ENCODE measurements at places on chromosomes 7 and 10.

DNA sequence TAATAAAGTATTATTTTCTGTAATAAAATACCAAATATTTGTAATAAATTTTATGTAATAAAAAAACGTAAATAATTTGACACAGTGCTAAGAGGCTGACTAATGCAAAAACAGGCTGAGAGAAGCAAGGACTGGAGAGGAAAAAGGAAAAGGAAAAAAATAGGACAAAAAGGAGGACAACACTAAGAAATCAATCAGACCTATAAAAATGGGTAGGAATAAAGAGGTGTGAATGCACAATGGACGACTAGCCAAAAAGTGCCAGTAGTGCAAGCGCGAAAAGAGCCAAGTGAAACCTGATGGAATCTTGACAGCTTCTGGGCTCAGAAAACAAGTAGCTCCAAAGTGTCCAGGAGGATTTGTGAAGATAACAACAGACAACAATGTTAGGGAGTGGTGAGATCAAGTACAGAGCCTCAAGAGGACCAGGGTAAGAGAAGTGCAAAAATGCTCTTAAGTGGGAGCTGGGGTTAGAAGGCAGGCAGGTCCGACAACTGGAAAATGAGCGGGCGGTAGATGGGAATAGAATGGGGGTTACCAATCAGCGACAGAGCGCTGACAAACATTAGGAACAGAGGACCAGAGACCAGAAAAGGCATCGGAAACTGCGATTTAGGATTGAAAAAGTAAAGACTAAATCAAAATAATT is 1.2 kb downstream of the BRAF start:
- DNase-seq = peak; percentile 53

DNA sequence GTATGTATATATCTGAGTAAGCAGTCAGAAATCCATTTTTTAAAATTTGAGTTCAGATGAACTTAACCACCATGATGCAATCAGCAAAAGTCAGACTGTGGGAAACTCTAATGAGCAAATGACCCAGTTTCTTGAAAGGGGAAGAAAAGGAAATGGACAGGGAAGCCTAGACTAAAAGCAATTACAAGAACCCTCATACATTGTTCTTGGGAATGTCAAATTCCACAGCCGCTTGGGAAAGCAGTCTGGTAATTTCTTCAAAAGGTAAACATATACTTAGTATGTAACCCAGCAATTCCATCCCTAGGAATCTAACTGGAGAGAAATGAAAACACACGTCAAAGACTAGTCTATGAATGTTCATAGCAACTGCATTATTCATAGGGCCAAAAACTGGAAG is 16.4 kb upstream of the FOXK1 start:
- DNase-seq = no peak

- DNase-seq = no peak
Measured at GRCh38 chr10:24457661-24458318, 248.9 kb downstream of the KIAA1217 start.

DNA sequence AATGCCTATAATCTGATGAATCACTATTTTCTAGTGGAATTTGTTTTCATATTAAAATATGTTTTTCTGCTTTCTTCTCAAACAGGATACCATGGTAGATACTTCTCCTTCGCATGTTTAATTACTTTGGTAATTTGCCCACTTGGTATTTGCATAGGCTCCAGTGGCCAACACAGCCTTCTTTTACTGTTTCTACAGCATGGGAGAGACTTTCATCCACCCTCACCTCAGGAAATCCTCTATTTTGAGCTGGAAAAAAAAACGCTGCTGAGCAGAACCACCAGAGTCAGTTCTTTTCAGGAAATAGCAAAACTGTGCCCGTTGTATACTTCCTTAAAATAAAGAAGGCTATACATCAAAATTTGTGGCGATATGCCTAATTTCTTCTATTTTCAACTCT is 213.3 kb downstream of the MDFIC start:
- DNase-seq = no peak

DNA sequence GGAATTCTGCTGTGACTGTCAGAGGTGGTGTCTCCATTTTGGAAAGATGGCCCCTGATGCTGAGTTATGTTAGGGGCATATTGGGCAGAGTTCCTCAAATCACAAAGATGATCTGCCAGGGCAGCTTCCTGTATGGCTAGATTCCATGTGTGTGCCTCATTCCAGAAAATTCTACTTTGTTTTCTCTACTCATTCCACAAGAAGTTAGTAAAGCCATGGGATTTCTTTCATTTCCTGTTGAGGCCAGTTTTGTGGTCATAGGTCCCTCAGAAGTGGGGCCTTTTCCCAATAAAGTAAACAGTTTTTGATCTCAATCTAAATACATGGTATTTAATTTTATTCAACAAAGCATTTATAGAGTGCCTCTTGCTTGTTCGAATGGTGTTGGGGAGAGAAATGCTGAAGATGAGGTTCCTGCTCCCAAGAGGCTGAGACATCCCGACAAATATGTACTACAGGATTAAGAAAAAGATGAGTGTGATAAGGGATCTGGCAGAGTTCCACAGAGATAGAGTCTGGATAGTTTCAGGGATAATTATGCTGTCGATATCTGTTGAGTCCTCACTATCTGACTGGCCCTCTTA is 33.0 kb downstream of the MINDY4 start:
- no peak for DNase-seq

DNA sequence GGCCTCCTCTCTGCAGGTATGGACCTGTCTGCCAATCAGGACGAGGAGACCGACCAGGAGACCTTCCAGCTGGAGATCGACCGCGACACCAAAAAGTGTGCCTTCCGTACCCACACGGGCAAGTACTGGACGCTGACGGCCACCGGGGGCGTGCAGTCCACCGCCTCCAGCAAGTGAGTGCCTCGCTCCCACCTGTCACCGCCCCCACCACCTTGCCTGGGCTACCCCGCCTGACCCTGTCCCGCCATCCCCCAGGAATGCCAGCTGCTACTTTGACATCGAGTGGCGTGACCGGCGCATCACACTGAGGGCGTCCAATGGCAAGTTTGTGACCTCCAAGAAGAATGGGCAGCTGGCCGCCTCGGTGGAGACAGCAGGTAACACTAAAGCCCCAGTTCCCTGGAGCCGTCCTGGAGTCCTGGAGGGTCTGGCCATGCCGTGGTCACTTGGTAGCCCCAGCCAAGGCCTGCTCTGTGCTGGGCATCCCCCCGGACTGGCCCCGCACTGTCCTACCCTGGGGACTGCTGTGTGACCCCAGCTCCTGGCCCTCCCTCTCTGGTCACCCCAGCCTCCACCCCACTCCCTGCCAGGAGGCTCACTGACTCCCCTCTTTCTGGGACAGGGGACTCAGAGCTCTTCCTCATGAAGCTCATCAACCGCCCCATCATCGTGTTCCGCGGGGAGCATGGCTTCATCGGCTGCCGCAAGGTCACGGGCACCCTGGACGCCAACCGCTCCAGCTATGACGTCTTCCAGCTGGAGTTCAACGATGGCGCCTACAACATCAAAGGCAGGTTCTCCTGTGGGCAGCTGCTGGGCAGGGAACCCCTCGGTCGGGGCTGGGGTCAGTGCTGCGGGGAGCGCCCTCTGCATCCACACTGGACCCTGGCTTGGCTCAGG is 178.0 kb downstream of the RNF216 start:
- no peak for DNase-seq

- DNase-seq = no peak
Measured at GRCh38 chr7:95238252-95238943, 85.9 kb downstream of the PON1 start.

DNA sequence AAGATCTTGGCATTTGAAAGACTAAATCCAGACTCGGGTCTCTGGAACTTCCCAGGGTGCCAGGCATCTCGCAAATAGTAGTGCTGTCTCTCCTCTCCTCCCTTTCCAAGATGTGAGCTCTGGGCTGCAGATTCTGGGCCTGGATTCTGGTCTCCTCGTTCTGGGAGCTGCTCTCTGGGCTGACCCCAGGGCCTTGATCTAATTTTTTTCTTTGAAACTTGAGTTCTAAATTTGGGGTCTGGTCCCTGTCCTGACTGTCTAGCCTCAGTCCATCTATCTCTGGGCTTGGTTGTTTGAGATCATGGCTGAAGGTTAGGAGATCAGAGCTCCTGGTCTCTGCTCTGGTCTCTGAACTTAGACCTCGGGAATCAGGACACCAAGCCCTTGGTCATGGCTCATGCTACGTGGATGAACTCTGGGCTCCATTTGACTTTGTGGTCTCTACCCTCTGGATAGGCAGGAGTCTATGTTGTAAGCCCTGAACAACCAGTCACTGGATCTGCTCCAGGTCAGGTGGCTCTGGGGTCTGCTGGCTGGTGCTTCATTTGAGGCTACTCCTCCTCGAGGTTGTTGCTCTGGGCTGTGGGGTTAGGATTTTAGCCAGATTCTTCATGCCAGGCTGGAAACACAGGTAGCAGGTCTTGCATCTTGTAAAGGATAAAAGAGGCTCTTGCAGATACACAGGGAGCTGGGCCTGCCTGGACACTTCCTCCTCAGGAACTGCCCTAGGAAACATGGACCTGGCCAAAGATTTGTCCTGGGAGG is 8.0 kb upstream of the MBL2 start:
- DNase-seq = no peak

GRCh38 chr7:25714013-25714412 is 438.0 kb upstream of the NFE2L3 start:
- no peak for DNase-seq

DNA sequence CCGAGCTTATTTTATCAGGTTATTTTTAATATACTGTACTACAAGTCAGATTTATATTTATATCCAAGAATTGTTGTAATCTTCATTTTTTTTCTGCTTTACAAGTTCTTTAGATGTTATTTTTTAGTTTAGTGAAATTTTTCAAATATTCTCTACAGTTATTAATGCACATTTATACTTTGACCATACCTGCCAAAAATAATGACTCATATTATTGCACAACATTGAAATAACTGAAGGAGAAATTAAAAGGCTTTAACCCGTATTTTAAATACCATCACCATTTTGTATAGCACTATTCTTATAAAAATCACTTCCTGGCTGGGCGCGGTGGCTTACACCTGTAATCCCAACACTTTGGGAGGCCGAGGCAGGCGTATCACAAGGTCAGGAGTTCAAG is 278.5 kb downstream of the BICC1 start:
- DNase-seq = no peak

Measured in hematopoietic multipotent progenitor cell treated with erythropoietin and hydrocortisone succinate and interleukin-3 and kit ligand, for 17 days (in vitro differentiated cells).